ENCODE measurements at places on chromosomes 16 and 17. TPM values are rescaled to one million over a fixed set of nuclear protein-coding genes. Genes with fewer than 3 reads are reported as not detected.

Gene MAPK7
- polyA plus RNA-seq: 23.5 TPM

GRCh38 chr17:680529-680928 is 34.1 kb downstream of the VPS53 start:
- DNase-seq: no peak

Gene TMEM256
- 52.9 TPM for polyA plus RNA-seq

DNA sequence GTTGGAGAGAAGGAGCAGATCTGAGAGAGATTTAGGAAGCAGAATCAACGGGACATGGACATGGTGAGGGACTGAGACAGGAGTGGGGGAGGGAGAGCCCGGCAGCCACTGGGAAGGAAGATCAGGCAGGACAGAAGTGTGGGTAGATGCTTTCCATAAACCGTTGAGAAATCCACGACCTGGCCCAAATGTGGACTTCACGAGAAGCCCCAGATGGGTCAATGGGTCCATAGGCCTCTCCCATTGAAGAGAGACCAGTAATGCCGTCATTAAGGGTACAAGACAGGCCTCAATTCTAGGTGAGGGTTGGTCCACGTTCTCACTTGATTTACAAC is 530 bp upstream of the CCL22 start:
- DNase-seq: no peak

Gene SLC47A1
- polyA plus RNA-seq: 1.3 TPM

All from hindlimb muscle (tissue), 1 donor.